ENCODE measurements at places on chromosomes 13 and 19. TPM values are rescaled to one million over a fixed set of nuclear protein-coding genes. Genes with fewer than 3 reads are reported as not detected.

- peak; percentile 67 for DNase-seq
- H3K36me3 ChIP-seq, result no peaks in the 10 kb centered on the region
- H3K4me3 ChIP-seq, result no peak overlapping the region
- no peaks in the 10 kb centered on the region for H3K27me3 ChIP-seq
- H3K4me1 ChIP-seq, result no peaks in the 10 kb centered on the region
These were observed 31.9 kb upstream of the ATP11A start for GRCh38 chr13:112657850-112658445.

- no peaks in the 10 kb centered on the region for H3K4me1 ChIP-seq
- no peaks in the 10 kb centered on the region for H3K36me3 ChIP-seq
- H3K27me3 ChIP-seq, result no peaks in the 10 kb centered on the region
These were observed 24.3 kb downstream of the ARL11 start for GRCh38 chr13:49652355-49653305.

- no peak for DNase-seq
- no peaks in the 10 kb centered on the region for H3K4me1 ChIP-seq
- no peak overlapping the region for H3K4me3 ChIP-seq
These were observed 542.1 kb downstream of the SLITRK1 start for GRCh38 chr13:83340170-83340569.

Gene GATAD2A
- total RNA-seq, result 163 TPM

Data from astrocyte (in vitro differentiated cells and primary cell).